ENCODE measurements at places on chromosomes 6 and 20.

DNA sequence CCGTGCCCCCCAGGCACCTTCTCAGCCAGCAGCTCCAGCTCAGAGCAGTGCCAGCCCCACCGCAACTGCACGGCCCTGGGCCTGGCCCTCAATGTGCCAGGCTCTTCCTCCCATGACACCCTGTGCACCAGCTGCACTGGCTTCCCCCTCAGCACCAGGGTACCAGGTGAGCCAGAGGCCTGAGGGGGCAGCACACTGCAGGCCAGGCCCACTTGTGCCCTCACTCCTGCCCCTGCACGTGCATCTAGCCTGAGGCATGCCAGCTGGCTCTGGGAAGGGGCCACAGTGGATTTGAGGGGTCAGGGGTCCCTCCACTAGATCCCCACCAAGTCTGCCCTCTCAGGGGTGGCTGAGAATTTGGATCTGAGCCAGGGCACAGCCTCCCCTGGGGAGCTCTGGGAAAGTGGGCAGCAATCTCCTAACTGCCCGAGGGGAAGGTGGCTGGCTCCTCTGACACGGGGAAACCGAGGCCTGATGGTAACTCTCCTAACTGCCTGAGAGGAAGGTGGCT, 960 bp downstream of the TNFRSF6B start:
- DNase-seq = no peak

DNA sequence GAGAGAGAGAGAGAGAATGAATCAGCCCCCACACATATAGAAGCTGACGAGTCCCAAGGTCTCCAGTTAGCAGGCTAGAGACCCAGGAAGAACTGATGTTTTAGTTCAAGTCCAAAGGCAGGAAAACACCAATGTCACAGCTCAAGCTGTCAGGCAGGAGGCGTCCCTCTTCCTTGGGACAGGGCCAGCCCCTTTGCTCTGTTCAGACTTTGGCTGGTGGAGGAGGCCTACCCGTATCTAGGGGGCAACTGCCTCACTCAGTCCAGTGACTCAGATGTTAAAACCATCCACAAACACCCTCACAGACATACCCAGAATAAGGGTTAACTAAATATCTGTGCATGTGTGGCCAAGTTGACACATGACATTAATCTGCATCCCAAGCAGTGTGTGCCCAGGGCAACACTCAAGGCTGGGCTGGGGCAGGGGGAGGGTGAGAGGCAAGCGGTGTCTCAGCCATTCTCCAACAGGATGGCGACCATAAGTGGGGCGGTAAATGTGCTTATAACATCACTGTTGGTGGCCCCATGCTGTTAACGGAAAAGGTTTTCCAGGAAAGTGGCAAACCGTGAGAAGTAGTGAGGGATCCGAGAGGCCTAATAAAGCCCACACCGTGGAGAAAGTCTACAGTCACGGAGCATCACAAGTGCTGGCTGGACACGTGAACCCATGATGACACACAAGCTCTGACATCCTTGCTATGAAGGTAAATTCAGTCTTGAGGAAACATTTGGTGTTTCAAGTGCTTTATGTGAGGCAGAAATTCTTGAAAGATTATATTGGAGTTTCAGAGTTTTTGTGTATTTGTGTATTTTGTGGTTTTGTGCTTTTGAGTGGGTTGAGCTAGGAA, 28.1 kb downstream of the RAMACL start:
- DNase-seq = no peak

GRCh38 chr20:56630506-56631317, 1.6 kb downstream of the TFAP2C start:
- DNase-seq = no peak

GRCh38 chr6:88376197-88376596, 210.1 kb upstream of the CNR1 start:
- DNase-seq = no peak

- no peak for DNase-seq
These were observed 3.6 kb upstream of the TOX2 start for GRCh38 chr20:43911066-43911465.

GRCh38 chr6:121760745-121761144, 325.3 kb downstream of the GJA1 start:
- no peak for DNase-seq

DNA sequence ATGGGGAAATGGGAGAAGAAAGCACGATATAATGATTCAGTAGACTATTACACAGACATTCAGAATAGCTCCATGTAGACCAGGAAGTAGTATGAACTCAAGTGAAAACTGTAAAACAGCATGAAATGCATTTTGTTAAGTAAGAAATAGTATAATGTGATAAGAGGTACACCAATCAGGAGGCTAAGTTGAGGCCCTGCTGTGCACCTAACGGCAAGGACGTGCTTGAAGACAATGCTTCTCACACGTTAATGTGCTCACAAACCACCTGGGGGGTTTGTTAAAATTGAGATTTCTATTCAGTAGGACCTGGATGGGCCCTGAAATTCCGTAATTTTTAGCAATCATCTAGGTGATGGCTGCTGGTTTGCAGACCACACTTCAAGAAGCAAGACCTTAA, 178.9 kb upstream of the SULF2 start:
- DNase-seq = no peak

DNA sequence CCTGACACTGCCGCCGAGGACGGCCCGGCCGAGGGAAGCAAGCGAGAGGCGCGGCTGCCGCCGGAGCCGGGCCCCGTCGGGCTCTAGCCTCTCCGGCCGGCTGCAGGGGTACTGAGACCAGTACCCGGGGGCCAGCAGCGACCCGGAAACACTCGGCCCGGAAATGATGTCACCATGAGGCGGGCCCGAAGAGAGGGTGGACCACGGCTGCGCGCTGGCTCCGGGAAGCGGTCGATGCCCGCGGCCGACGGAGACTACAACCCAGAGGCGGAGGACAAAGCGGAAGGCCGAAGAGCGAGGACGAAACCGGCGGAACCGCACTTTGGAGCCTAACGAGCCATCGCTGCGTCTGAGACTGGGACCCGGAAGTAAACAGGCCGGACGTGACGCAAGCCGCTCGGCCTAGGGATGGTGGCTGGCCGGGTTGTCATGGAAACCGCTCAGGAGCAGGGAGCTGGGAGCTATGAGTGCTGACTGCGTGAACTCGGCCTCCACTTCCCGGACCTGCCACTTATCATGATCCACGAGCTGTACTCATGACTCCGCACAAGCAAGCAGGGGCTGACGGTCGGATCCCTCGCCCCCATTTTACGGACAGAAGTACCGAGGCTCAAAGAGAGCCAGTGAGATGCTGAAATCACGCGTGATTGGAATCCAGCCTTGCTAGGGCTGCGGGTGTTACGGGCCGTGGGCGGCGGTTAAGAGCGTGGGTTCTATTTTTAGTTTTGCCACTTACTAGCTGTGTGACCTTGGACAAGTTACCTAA, at the start of gene SPATA2:
TSS of gene SPATA2 (minus strand) at position 150 of the 766 bp plus-strand sequence. CDS start 7,039 bp downstream, outside the sequence.
- DNase-seq = peak; percentile 84

DNA sequence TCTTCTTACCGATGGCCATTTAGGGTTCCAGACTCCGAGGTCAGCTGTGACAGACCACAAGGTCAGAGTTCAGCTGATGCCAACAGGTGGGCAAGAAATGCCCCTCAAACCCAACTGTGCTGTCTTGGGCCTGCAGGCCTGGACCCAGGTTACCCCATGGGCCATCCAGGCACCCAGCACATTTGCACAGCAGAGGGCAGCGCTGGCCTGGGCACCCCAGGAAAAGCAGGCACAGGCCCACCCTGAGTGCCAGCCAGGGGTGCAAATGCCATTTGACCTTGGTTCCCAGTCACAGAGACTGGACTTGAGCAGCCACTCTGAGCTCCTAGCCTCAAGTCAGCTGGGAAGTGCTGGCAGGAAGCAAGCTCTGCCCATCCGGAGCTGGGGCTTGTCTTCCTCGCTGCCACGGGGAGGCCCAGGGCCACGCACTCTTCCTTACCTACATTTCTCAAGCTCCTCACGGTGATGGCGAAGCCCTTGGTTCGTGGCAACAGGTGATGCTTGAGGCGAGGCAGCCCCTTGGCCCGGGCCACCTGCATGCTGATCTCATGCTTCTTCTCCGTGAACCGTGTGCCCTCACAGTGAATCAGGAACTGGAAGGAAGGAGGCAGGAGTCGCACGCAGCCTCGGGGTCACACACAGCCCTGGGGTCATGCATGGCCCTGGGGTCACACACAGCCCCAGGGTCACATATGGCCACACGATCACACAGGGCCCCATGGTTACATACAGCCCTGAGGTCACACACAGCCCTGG, 120.8 kb downstream of the AGPAT4 start:
- DNase-seq = no peak

DNA sequence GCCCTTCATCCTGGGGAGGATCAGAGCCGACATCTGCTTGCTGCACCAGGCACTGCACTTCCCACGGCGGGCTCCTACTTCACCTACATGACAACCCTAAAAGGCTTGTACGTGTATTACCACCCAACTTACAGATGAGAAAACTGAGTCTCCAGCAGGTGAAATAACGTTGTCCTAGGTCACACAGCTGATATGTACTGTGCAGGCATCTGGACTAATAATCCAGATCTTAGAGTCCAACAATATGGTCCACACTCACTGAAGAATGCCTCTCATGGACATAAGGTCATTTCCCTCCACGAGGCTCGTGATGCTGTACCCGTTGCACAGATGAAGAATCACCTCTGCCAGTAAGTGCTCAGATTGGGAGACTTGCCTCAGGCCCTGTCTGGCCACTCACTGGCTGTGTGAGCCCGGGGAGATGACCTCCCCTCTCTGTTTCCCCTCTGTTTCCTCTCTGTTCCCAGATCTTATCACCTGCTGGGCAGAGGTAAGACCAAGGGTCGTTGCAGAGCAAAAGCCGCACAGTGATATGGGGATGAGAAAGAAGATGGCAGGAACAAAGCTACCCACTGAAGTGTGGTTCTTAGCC, 32.1 kb downstream of the TGM2 start:
- DNase-seq = no peak

GRCh38 chr20:24703284-24703610, 233.8 kb downstream of the SYNDIG1 start:
- DNase-seq = no peak

- DNase-seq = no peak
These were observed 50.2 kb downstream of the VAPB start for GRCh38 chr20:58438970-58439808.

- no peak for DNase-seq
These were observed 18.4 kb downstream of the THBS2 start for GRCh38 chr6:169235286-169235685.

DNA sequence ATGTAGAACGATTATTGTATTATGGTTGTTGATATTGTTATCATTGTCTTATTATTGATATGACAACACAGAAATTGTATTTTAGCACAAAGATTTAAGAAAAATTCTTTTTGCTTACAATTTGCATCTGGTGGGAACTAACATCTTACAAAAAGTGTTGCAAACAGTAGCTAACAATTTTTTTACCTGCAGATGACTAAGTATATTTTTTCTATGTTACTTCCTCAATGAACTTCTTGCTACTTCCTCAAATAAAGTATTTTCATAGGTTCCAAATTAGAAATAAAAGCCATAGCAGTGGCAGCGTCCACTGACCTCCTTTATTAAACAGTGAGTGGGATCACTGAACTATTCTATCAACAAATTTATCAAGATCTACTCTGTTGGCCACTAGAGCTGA, 847.0 kb downstream of the PHF3 start:
- no peak for DNase-seq

DNA sequence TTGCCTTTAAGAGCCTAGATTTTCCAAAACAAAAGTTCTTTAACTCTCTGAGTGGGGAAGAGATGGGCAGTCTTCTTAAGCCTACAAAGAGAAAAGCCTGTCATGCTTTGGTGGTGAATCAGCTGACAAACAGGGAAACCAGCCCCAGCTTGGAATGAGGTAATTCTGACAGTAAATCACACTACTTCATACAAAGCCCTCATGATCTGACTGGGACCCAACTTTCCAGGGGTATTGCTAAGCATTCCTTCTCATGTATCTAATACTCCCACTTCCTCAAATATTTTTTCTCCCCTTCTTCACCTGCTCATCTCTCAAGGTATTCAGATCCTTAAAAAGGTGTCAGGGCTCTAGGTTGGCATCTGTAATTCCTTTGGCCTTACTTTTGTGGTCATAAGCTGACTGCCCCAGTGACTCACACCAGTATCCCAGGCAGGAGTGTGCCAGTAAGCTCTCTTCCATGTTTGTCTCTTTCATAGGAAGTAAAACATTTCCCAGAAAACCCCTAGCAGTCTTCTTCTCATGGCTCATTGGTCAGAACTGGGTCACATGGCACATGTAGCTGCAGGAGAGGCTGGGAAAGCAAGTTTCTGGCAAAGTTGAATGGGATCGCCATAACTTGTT, 15.0 kb upstream of the TBC1D22B start:
- no peak for DNase-seq

GRCh38 chr20:57283860-57284259, 17.4 kb upstream of the BMP7 start:
- no peak for DNase-seq

DNA sequence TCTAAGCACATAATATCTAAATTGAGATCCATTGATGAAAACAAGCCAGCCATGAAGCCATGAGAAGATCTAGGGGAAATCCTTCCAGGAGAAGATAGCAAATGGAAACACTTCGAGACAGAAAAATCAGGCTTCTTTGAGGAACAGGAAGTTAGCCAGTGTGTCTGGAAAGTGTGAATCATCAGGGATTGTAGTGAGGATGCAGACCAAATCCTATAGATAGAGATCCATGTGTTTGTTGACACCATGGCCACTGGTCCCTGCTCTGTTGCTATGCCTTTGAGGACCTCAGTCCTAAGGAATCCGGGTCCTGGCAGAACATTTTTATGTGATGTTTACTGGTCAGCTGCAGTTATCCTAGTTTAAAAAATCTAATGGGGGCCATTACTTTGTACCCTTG, 6.6 kb upstream of the ELOVL2 start:
- no peak for DNase-seq

- DNase-seq = no peak
These were observed 914 bp upstream of the RANBP9 start for GRCh38 chr6:13712599-13712898.

GRCh38 chr20:50056951-50057713, 55.8 kb downstream of the UBE2V1 start:
- DNase-seq = no peak

- no peak for DNase-seq
These were observed 4.5 kb downstream of the ATXN1 start for GRCh38 chr6:16756660-16757255.

GRCh38 chr6:43759136-43759906, 10.7 kb upstream of the VEGFA start:
- DNase-seq = no peak

GRCh38 chr20:16537025-16537665, 36.1 kb downstream of the KIF16B start:
- no peak for DNase-seq

GRCh38 chr6:10411971-10412460, 2.9 kb downstream of the TFAP2A start:
- no peak for DNase-seq

- DNase-seq = no peak
These were observed 26.2 kb downstream of the BCAS1 start for GRCh38 chr20:54044156-54044555.

GRCh38 chr20:10853731-10854130, 179.9 kb upstream of the JAG1 start:
- no peak for DNase-seq

GRCh38 chr20:64222851-64223525, 32.6 kb upstream of the PCMTD2 start:
- no peak for DNase-seq

DNA sequence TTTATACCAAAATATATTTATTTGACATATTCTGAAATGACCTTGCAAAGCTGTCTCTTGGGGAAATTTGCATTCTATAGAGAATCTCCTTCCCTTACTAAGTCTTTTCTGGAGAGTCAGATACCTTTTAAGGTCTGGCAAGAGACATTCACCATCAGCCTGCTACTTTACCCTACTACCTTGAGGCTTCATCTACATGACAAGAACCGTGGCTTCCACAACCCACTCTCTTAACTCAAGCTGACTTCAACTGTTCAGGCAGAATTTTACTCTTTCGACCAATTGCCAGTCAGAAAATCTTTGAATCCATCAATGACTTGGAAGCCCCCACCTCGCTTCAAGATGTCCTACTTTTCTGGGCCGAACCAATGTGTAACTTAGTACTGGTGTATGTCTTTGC, 314.2 kb downstream of the LAMA2 start:
- DNase-seq = no peak

Data from stimulated activated CD4-positive, alpha-beta T cell treated with anti-CD3 and anti-CD28 coated beads, Interleukin-15, amount 100 ng/mL, for 1 hour (primary cell).